Uterine smooth muscle cell (primary cell): ENCODE measurements at places on chromosomes 7 and 10. TPM values are rescaled to one million over a fixed set of nuclear protein-coding genes. Genes with fewer than 3 reads are reported as not detected.

CHST15 gene
- 4.6 and 6.5 TPM in 2 replicates for total RNA-seq

NUPR2 gene
- not detected in 2 replicates for total RNA-seq

NUTM2E gene
- total RNA-seq, result not detected in 2 replicates

BAIAP2L1 gene
- 1.1 and 1.7 TPM in 2 replicates for total RNA-seq

GSTO2 gene
- 1.7 and 5.1 TPM in 2 replicates for total RNA-seq

SPDYE16 gene
- total RNA-seq, result 0.12 TPM in 1 of 2 replicates, not detected in the other

OR2A1 gene
- total RNA-seq, result not detected in 2 replicates

MTURN gene
- 6.2 and 11.6 TPM in 2 replicates for total RNA-seq

HERC4 gene
- 102 and 146 TPM in 2 replicates for total RNA-seq

CLCN1 gene
- total RNA-seq, result not detected in 2 replicates

ZSCAN21 gene
- total RNA-seq, result 9.5 and 13.1 TPM in 2 replicates

FIGNL1 gene
- total RNA-seq, result 20.7 and 36.1 TPM in 2 replicates
